ENCODE measurements at places on chromosomes 2 and 18.
A peak's percentile ranks its signal among the peaks of the same experiment; 100 is the strongest.

GRCh38 chr2:224086226-224086914 lies 47.3 kb upstream of the SERPINE2 start:
- peak; percentile 24 for DNase-seq

- peak; percentile 89 for DNase-seq
Observed at GRCh38 chr2:170814533-170815230, 2.0 kb upstream of the GAD1 start.

- no peak for DNase-seq
Observed at GRCh38 chr2:30336084-30336483, 104.8 kb downstream of the LBH start.

DNA sequence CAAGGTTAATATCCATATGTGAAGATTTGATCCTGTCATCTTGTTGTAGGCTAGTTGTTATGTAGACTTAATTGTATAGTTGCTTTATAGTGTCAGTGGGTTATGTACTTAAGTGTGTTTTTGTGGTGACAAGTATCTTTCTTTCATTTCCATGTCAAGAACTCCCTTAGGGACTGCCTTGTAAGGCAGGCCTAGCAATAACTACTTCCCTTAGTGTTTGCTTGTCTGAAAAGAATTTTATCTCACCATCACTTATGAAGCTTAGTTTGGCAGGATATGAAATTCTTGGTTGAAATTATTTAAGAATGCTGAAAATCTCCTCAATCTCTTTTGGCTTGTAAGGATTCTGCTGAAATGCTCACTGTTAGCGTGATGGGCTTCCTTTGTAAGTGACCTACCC lies 467.6 kb downstream of the CDH2 start:
- no peak for DNase-seq

DNA sequence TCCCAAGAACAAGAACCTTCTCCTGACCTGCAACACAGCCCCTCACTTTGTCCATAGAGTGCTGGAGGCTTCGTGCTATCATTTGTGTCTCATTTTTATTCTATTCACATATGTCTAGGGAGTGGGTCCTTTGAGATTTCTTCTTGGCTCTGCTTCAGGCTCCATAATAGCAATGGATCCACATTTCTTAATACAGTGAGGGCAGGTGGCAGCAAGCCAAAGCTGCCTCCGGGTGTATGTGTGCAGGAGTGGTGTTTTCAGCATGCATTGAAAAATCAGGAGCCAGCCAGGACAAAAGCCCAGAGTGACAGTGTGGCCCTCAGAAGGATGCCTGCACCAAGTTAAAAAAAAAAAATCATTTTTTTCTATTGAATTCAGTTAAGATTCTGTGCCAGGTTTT lies 115.1 kb upstream of the PELI1 start:
- no peak for DNase-seq

DNA sequence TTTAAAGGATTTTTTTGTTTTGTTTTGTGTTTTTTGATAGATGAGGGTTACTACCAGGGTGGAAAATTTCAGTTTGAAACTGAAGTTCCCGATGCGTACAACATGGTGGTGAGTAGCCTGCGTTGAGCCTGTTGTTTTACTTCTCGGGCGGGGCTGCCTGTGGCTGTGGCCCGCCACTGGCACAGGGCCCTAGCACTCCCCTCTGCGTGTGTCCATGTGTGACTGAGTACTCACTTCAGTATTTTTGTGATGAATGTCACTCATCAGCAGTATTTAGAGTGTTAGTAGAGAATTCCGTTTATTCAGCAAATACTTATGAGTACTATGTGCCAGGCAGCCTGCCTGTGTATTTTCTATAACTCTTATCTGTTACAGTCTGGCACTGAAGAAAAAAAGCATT lies 44.3 kb upstream of the SCLY start:
- no peak for DNase-seq

DNA sequence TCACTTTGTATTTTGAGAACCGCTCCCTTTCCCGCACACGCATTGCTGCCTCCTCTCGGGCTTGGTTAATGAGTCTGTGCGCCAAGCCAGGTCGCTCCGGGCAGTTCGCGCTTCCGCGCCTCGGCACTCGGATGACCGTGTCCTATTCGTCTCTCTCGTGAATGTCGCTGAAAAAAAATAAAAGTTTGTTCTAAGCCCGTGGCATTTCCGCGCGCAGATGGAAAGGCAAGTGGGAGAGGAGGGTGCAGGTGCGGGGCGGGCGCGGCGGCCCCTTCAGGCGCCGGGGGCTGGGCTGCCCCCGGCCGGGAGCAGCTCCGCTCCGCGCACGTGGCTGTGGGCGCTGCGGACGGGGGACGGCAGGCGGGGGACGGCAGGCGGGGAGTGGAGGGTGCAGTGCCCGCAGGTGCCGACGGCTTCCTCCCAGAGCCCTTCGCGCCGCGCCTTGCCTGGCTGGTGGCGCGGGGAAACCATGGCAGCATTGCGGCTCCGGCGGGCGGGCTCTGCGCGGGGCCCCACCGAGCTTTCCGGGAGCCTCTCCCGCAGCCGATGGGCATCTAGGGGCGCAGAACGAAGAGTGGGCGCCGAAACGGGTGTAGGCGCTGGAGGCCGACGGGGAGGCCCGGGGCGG lies 159.6 kb upstream of the SIX2 start:
- peak; percentile 84 for DNase-seq

DNA sequence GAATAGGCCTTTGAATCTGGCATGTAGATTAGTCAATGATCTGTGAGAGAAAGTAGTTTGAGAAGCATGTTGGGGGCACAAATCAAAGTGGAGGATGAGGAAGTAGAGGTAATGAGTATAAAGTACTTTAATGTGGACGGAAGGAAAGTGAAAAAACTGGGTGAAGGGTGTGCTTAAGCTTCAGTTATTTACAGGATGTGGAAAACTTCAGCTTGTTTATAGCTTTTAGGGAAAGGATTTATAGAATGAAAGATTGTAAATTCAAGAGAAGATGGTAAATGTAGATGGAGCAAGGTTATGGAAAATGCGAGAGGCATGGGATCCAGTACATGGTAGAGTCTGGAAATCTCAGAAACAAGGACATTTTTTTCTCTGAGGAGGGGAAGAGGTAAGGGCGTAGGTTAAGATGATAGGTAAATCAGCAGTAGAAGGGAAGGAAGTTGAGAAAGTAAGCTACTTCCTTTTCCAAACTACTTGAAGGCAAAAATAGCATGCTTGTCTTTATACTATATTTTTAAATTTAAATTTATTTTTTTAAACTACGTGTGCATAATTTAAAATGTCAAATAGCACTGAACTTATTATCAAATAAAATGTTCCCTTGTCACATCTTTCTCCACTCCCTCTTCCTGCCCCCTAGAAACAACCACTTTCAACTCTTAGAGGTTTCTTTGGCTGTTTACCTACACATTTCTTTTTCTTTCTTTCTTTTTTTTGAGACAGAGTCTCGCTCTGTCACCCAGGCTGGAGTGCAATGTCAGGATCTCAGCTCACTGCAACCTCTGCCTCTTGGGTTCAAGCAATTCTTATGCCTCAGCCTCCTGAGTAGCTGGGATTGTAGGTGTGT lies 8.5 kb downstream of the FAM117B start:
- DNase-seq = no peak

- DNase-seq = no peak
Observed at GRCh38 chr2:158042666-158043065, 59.0 kb upstream of the UPP2 start.

DNA sequence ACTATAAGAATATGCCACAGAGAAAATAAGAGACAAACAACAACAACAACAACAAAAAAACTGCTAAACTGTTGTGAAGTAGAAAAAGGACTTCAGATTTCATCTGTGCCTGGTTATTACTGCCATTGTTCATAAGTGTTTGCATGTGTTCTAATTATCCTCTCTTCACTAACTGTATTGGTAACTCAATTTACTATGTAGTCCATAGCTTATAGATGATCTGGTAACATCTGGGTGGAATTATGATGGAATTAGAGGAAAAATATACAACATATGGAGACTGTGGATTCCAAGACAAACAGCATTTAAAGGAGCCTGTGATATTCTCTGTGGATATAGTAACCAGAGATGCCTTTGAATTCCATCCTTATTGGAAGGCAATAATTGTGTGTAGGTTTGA lies 1891.5 kb upstream of the PIK3C3 start:
- no peak for DNase-seq

GRCh38 chr2:145169285-145169684 lies 649.4 kb upstream of the ZEB2 start:
- no peak for DNase-seq

GRCh38 chr2:149562324-149562723 lies 25.3 kb downstream of the MMADHC start:
- peak; percentile 33 for DNase-seq

DNA sequence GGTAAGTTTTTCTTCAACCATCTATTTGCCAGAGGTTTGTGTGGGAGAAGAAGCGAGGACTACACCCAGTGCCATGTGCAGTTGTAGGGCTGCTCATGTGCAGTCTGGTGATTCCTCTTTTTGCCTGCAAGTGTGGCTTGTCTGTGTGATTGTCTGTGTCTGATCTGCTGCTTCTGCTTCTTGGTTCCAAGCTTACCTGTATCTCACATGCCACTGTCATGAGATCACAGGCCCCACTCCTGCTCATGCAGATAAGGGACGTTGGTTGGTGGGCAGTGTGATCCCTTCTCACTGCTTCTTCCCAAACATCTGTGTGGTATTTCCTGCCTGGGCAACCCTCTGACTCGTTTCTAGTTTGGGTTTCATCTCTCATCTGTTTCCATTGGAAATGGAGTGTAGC lies 27.1 kb downstream of the RRM2 start:
- DNase-seq = no peak

- no peak for DNase-seq
Observed at GRCh38 chr2:229646186-229646723, 68.1 kb downstream of the DNER start.

GRCh38 chr2:236209996-236210395 lies 41.8 kb upstream of the GBX2 start:
- DNase-seq = no peak

- DNase-seq = no peak
Observed at GRCh38 chr2:128438586-128438985, 119.9 kb upstream of the HS6ST1 start.

DNA sequence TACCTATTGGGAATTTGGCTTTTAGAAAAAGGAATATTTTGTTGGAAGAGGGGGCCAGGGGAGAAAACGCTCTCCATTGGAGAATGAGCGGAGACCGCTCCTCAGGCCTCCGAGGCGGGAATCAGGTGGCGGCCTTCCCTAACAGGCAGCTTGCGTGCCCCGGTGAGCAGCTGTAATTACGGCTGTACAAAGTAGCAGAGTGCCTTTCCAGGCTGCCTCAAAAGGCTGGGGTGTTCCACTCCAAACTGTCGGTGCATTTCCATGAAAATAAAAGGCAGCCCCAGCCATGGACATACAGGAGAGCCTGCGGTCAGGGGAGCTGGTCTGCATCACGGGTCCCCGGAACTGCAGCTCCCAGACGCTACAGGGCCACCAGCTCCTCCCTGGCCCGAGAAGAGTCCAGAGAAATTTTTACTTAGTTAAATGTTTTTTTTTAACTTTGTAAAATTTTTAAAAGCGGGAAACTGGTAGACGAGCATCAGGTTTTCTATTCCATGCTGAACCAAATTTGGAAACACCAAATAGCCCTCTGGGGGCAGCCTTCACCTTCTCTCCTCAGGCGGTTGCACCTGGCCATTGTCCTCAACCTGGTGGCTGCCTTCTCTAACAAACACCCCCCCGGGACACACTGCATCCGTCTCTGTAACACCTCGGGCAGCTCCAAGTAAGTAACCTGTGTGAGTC lies 209.3 kb upstream of the SALL3 start:
- DNase-seq = no peak

- no peak for DNase-seq
Observed at GRCh38 chr2:68774569-68775271, 40.1 kb downstream of the ARHGAP25 start.

DNA sequence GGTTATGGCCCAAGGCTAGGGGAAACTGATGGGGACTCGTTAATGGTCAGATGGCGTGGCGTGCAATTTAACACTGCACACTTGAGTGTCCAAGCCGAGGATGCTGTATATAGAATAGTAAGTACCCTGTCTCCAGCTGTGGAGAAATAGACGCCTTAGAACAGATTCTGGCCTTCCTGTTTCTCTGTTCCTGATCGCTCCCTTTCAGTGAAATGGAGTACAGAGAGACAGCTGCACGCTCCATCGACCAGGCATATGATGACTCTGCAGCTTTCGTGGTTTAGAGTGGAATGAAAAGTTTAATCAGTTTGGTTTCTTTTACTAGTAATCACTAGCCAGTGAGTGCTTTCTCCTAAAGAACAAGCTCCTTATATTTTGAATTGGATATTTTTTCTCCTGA lies 213.4 kb downstream of the NEDD4L start:
- DNase-seq = no peak

DNA sequence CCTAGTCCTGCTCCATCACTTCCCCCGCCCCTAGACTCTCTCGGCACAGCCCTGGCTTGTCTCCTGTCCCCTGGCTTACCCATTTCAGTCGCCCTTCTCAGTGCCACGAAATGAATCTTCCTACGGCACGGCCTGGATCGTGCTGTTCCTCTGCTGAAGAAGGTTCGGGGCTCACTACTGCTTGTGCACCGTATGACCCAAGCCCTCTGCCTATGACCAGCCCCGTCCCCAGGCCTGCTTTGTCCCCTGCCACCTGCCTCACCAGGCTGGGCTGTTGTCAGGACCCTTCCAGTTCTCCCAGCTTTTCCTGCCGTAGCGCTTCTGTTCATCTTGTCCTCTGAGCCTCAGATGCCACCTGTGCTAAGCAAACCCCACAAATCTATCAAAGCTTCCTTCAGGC lies 13.9 kb downstream of the CHMP1B start:
- DNase-seq = no peak

GRCh38 chr2:236793023-236794011 lies 223.7 kb downstream of the ACKR3 start:
- peak; percentile 41 for DNase-seq

DNA sequence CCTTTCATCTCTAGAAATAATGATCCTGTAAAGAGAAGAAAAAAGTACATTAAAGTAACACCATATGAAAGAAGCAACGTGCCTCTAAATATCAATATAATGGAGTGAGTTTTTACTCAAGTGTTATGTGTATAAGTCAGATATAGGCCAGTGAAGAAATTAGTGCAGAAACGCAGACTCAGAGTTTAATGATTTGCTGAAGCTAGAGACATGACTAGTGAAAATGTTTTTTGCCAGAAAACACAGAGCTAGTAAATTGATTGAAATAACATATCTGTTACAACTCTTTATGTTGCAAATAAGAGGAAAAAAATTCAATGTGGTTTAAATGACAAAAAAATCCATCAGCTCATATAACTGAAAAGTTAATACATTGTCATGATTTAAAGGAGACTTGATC lies 217.2 kb upstream of the NXPH2 start:
- DNase-seq = no peak

GRCh38 chr2:136319237-136319636 lies 201.3 kb upstream of the CXCR4 start:
- no peak for DNase-seq

GRCh38 chr2:215466097-215466909 lies 30.4 kb upstream of the FN1 start:
- no peak for DNase-seq

GRCh38 chr2:10579441-10579840 lies 110.3 kb downstream of the NOL10 start:
- no peak for DNase-seq

GRCh38 chr2:146678516-146678915 lies 1166.3 kb upstream of the ACVR2A start:
- no peak for DNase-seq

DNA sequence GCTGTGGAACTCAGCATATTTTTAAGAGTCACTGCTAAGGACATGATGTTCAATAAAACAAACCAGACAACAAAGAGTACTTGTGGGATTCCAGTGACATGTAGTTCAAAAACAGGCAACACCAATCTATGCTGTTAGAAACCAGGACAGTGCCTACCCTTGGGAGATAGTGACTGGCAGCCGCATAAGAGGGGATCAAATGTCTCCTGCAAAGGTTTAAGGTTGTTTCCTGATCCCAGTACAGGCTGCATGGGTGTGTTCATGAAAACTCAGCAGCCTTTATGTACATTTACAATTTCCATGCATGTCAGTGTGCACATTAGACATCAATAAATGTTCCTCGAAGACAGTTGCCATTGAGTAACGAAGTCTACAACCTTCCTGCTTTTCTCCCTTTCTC lies 183.8 kb downstream of the PID1 start:
- DNase-seq = no peak
